CD4-positive, alpha-beta T cell treated with Interleukin-10 for 1 hour (primary cell): ENCODE measurements at places on chromosomes 12 and 14.

GRCh38 chr12:119008691-119009221 is 27.4 kb downstream of the SRRM4 start:
- DNase-seq: no peak

DNA sequence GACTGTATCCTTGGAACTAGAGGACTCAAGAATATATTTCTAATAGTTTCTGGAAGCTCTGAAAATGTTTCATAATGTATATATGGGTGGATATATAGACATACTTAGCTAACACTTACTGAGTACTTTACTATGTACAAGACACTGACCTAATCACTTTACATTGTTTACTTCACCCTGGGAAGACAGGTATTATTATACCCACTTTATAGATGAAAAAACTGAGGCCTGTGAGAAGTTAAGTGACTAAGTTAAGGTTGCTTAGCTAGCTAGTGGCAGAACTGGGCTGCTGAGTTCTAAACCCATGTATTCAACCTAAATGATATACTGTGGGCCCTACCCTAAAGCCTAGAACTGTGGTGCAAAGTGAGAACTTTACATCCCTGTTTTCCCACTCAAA is 79.1 kb upstream of the SSTR1 start:
- no peak for DNase-seq

DNA sequence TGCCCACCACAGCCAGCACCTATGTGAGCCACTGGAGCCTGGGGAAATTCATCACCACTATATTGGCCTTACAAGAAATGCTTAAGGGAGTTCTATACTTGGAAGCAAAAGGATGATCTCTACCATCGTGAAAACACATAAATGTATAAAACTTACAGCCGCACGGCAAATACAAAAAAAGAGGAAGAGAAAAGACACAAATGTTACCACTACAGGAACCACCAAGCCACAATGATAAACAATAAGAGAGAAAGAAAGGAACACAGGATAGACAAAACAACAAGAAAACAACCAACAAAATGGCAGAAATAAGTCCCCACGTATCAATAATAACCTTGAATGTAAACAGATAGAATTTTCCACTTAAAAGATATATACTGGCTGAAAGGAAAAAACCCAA is 267.5 kb downstream of the TMEM121 start:
- no peak for DNase-seq

- no peak for DNase-seq
Observed at GRCh38 chr14:71751264-71751663, 181.0 kb upstream of the RGS6 start.

DNA sequence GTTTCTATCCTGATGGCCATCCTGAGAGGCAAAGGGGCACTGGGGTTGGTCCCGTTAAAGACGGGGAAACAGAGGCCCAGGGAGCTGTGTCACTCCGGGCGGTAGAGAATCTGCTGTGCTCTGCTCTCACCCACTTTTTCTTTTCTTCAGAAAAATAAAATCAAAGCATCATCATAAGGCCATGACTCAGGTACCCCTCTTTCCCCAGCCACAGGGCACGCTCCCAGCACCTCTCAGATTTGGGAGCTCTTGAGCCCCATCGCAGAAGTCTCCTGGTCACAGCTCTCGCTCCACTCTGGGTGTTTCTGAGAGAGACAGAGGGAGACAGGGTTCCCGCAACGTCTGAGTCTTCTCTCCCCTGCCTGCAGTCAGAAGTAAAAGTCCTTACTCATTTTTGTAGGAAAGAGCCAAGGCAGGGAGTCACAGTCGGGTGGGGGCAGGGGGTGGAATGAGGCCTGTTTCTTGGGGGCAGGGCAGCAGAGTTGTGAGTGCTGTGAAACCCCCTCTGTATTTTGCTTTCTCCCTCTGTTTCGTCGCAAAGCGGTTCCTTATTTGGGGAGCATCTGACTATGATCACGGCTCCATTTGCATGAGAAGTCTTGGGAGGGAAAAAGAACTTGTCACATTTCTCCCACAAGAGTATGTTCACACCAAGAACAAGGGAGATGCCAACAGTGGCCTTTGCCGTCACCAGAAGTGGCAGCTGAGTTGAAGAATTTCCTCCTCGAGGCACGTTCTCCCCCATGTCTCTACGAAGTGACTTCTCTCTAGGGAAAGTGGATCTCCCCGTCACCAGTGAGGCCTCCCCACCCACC is 139.0 kb downstream of the BCL11B start:
- DNase-seq: no peak

- DNase-seq: no peak
Observed at GRCh38 chr14:91929700-91930099, 17.8 kb downstream of the FBLN5 start.

DNA sequence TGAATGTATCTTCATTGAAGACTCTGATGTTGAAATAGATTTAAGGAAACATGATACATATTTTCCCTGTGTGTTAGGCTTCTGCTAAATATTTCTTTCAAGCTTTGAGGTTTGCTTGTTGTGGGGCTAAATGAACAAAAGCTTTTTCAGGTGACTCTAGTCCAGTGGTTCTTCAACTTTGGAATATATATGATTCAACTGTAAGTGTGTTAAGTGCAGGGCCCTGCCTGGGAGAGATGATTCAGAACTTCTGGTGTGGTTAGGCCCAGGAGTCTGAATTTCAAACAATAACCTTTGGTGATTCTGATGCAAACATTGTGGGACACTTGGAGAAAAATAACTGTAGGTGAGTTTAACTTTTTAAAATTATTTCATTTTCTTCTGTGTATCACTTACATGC is 93.0 kb downstream of the TRHDE start:
- DNase-seq: no peak
